Astrocyte of the cerebellum (primary cell): ENCODE measurements at places on chromosomes 12 and 14.
A peak's percentile ranks its signal among the peaks of the same experiment; 100 is the strongest.

- no peak for DNase-seq
Measured at GRCh38 chr12:4025181-4026019, 152.2 kb upstream of the PARP11 start.

DNA sequence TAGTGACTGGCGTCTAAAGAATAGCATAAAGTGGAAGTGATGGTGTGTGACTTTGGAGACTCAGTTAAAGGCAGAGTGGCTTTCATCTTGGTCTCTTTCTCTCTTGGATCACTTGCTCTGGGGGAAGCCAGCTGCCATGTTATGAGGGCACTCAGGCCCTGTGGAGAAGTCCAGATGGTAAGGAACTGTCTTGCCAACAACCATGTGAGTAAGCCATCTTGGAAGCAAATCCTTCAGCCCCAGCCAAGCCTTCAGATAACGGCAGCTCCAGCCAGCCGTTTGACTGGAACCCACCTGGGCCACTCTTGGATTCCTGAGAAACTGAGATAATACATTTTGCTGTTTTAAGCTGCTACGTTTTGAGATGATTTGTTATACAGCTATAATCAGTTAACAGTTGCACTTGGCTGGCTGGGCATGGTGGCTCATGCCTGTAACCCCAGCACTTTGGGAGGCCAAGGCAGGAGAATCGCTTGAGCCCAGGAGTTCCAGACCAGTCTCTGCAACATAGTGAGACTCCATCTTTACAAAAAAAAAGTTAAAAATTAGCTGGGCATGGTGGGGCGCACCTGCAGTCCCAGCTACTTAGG lies 7.7 kb upstream of the LRRC23 start:
- no peak for DNase-seq

DNA sequence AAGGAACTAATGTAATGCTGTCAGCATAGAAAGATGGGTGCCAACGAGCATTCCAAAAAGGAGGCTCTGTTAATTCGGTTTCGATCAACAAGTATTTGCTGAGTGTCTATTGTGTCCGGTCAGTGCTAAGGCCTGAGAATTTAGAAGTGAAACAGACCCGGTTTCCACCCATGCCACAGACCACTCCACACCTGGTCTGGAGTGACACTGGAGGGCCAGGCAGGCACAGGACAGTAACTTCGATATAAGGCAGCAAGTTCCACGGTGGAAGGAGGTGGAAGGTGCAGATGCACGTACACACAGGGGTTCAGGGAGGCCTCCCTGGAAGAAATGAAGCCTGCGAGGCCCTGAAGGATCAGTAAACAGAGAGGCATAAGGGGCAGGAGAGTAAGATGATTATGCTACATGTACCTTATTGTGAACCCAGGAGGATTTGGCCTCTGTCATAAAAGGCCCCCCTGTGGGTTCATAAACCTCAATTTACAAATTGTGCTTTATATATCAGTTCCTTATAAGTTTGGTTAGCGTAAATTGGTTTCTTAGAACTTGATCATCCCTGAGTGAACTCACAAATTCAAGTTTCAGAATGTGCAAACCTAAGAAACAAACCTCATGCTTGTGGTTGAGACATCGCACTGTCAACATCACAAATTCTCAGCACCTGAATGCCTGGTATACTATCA lies 25.9 kb downstream of the SSH1 start:
- no peak for DNase-seq

DNA sequence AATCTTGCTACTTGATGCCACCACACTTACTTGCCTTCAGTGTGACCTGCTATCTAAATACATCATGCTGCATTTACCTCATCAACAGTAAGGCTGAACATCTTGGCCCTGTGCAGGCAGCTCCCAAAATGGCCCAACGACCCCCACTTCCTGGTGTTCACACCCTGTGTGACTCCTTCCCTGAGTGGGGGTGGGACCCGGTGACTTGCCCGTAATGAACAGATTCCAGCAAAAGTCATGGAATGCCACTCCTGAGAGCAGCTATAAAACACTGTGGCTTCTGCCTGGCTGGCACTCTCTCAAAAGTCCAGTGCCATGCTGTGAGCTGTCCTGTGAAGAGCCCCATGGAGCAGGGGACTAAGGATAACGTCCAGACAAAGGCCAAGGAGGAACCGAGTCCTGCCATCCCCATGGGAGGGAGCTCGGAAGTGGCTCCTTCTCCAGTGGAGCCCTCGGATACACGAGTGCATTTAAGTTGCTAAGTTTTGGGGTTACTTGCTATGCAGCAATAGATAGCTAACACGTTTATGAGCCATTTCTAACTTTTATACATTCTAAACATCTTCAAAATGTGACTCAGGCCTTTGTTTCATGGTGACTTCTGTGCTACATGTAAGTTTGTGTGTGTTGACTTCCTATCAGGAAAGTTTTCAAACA lies 33.0 kb downstream of the P2RX2 start:
- no peak for DNase-seq

- peak; percentile 8 for DNase-seq
Measured at GRCh38 chr14:35533357-35534207, at the start of gene INSM2. Gene INSM2, plus strand, starts transcription at chr14:35534164. Its CDS starts 89 bp downstream, at chr14:35534253.

- no peak for DNase-seq
Measured at GRCh38 chr12:12480074-12480473, 82.6 kb downstream of the DUSP16 start.

DNA sequence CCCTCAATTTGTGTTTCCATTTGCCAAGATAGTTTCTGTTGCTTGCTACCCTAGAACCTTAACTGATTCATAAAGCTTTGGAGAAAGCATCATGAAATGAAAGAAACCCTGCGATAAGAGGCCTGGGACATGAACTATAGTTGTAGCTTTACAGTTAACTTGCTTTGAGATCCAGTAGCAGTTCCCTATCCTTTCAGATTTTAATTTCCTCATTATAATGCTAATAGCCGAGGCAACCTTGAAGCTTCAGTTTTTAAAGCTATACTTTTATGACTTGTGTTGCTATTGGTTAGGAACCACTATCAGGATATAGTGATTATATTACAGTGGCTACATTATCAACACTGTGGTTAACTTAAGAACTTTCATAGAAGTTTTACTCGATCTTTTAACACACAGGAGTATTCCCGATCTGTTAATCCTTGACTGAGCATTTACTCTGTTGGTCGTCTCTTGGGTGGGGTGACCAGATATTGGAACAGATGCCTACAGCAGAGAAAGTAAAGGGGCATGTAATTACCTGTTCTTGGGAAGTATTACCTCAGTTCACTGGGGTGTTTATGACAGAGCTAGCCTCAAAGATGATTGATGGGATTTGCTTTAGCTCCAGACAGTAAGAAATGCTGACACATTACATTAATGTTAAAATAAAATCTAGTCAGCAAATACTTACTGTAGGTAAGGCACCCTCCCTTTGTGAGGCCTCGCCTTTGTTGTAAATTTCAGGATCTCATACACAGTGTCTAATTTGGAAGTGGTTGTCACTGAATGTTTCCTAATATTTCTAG lies 86.2 kb upstream of the CSRP2 start:
- no peak for DNase-seq

DNA sequence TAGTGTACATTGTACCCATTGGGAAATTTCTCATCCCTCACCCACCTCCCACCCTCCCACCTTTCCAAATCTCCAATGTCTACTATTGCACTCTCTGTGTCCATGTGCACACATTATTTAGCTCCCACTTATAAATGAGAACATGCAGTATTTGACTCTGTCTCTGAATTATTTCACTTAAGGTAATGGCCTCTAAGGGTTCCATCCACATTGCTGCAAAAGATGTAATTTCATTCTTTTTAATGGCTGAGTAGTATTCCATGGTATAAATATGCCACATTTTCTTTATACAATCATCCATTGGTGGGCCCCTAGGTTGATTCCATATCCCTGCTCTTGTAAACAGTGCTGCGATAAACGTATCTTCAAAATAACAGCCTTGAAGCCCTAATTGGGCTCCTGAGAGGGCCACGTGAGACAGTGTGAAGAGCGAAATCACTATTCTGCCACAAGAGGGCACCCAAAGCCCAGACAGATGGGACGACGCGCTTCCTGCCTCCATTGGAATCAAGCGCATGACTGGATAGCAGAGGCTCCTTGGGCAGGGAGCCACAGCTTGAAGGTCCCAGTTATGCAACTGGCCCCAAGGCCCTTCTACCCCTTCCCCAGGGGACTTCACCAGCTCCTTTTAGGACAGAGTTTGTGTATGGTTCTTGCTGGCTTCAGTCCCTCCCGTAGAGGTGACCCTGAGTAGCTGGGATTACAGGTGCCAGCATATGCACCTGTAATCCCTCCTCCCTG lies 21.3 kb upstream of the CD27 start:
- peak; percentile 87 for DNase-seq

- DNase-seq: no peak
Measured at GRCh38 chr12:50536831-50537537, 32.2 kb downstream of the DIP2B start.

DNA sequence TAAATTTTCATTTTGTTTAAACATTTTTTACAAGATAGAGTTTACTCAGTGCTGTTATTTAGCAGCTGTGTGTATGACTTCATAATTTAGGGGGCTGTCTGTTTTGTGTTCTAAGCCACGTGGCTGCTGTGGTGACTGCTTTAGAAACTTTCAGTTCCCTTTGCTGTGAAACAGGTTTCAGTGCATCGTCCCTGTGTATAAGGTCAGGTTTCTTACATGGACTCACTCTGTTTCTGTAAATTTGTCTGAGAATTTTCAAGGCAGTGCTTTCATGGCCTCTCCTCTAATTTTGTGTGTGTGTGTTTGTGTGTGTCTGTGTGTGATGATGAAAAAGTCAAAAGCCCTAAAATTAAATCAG lies 32.4 kb downstream of the BICD1 start:
- no peak for DNase-seq

DNA sequence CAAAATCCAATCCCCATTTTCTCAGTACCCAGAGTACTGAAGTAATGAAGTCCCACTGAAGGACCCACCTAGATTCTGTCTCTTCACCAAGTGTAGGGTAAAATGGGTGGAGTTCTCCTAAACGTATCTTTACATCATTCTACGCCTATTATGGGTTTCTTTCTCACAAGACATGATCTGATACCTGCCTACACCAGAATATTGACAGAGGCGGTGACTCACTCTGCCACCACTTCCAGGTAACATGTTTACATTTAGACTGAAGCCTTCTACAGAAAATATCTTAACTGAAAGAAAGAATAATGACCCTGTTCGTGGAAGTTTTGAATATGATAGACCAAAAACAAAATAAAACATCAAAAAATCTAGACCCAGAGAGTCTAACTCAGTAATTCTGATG lies 89.8 kb downstream of the BTG1 start:
- DNase-seq: no peak

GRCh38 chr14:54147282-54147681 lies 190.7 kb upstream of the BMP4 start:
- no peak for DNase-seq

- DNase-seq: no peak
Measured at GRCh38 chr14:38762845-38763244, 340.2 kb downstream of the SEC23A start.

DNA sequence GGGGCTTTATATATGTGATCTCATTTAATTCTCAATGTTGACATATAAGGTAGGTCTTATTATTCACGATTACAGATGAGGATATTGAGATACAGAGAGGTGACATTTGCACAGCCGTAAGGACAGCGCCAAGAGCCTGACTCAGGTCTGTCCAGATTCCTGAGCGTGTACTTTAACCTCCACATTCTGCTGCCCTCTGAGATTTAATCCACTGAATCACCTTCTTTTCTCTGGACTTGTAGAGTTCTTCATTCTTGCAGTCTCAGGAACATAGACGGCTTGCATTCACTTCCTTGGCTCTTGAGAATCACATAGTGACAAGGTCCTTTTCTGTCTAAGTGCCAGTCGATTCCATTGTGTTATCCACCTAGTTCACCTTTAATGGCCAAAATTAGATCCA lies 141.0 kb upstream of the ARHGAP5 start:
- DNase-seq: no peak

- DNase-seq: no peak
Measured at GRCh38 chr14:51805541-51805940, 54.9 kb upstream of the GNG2 start.

GRCh38 chr12:113990250-113991223 lies 24.4 kb upstream of the RBM19 start:
- DNase-seq: no peak

DNA sequence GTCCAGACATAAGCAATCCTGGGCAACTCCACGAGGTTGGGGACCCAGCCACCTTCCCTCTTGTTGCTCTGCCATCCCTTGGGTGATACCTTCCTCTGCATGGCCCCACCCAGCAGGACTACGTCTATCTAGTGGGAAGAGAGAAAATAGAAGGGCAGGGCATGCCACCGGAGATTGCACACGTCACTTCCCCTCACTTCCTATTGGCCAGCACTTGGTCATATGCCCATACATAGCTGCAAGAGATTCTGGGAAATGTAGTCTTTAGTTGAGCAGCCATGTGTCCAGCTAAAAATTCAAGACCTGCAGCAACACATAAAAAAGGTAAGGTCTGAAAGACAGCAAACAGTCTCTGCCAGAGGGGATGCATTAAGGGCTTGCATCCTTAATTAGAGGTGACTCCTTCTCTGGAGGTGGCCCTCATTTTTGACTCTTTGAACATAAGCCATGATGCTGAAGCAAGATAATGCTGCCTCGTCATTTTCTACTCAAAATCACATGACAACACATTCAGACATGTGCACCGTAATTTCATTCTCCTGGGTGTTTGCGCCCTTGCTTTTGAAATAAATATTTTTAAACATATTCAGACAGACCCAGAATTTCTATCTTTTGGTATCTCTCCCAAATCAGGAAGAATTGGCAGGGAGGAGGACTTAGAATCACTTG lies 91.8 kb upstream of the PWP1 start:
- DNase-seq: no peak

DNA sequence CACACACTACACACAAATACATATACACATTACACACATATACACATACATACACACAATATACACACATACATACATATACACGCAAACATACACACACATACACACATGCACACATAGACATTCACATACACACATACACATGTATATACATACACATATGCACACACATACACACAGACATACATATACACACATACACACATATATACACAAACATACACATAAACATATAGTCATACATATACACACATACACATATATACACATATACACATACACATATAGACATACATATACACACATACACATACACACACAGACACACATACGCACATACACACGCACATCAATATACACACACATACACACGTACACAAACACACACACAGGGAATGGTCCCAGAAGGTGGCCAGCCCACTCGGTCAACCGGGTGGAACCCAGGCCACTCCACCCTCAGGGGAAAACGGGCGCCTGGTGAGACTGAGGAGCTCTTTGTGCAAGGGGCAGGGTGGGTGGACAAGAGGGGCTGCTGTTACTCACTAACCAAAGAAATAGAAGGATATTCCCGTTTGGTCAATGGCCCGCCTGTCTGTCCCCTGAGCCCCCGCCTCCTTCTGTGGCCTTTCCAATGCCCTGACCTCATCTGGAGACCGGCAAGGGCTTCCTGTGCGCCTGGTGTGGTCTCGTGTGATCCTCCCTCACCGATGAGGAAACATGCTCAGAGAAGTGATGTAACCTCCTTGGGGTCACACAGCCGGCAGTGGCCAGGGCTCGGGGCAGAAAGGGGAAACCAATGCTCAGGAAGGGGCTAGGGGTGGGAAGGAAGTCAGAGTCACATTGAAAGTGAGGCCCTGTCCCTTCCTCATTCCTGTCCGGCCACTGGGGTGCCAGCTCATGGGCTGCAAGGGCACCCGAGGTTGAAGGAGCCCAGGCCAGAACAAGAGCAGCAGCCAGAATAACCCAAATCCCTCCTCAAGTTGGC lies 5.3 kb downstream of the TRPV4 start:
- no peak for DNase-seq

- DNase-seq: no peak
Measured at GRCh38 chr12:72365151-72365550, 93.0 kb downstream of the TRHDE start.
